ENCODE measurements at places on chromosomes 2 and 18. TPM values are rescaled to one million over a fixed set of nuclear protein-coding genes. Genes with fewer than 3 reads are reported as not detected.

Gene CAPN13
- 6.0 TPM for total RNA-seq

Gene NFATC1
- total RNA-seq: 4.2 TPM

Gene UGT1A4
- total RNA-seq: not detected

Gene HAAO
- 18.1 TPM for total RNA-seq

Gene SLC16A14
- total RNA-seq: 1.8 TPM

Gene ATP6V1B1
- total RNA-seq: 0.84 TPM

Gene TRABD2A
- total RNA-seq: 2.2 TPM

Gene DSG2
- total RNA-seq: 98.1 TPM

Gene GALNT5
- 16.3 TPM for total RNA-seq

Gene PKDCC
- 339 TPM for total RNA-seq

Gene SKOR2
- total RNA-seq: not detected

Gene GYPC
- total RNA-seq: 46.9 TPM

Gene SPC25
- total RNA-seq: 11.2 TPM

Gene UPP2
- 0.52 TPM for total RNA-seq

Gene CHRND
- total RNA-seq: not detected

Gene ORC2
- total RNA-seq: 18.1 TPM

- DNase-seq: no peak
Measured at GRCh38 chr2:173401716-173402326, 47.1 kb downstream of the CDCA7 start.

GRCh38 chr2:239151201-239152131 lies 249.4 kb downstream of the HDAC4 start:
- no peak for DNase-seq

- peak; percentile 20 for DNase-seq
Measured at GRCh38 chr18:25047983-25048382, 304.0 kb downstream of the ZNF521 start.

GRCh38 chr2:74181739-74182138 lies 3.1 kb upstream of the MOB1A start:
- DNase-seq: no peak

DNA sequence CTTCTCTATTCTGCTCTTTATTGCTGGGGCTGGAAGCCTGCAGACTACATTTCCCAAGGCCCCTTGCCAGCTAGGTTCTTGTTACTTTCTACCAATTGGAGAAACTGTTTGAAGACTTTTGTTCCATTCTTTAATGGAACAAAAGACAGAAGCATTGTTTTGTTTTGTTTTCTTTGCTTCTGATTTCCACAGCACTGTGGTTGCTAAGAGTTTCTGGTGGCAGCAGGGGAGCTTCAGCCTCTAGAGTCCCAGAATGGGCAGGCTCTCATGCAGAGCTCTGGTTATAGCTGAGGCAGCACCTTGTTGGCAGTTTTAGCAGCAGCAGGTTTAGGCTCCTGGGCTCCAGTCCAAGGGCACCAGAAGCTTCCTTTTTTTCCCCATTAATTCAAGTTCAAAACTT lies 234.3 kb downstream of the ETAA1 start:
- DNase-seq: no peak

GRCh38 chr18:34786162-34786741 lies 76.2 kb downstream of the DTNA start:
- no peak for DNase-seq

DNA sequence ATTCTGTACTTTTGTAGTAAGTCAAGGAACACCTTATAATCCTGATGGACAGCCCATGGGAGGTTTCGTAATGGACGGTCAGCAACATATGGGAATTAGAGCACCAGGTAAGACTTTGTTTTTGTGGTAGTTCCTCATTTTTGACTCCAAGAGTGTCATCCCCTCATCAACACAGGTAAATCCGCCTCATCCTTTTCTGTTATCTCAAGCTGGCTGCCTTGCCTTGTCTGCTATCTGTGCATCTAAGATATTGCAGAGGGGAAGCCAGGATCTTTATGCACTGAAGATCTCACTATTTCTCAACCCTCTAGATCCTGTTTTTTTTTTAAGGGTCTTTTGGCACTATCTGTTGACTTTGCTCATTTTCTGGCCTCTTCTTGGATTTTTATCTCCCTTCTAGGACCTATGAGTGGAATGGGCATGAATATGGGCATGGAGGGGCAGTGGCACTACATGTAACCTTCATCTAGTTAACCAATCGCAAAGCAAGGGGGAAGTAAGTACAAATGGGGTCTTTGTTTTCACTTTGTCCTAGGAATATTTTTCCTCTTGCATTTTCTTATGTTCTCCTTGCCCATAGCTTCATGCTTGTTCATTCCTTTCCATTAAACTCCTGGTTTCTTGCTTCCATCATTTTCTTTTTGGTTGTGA lies 133.8 kb downstream of the MEIS1 start:
- DNase-seq: no peak

GRCh38 chr2:200305797-200306195 lies 697 bp upstream of the SPATS2L start:
- peak; percentile 62 for DNase-seq

- DNase-seq: peak; percentile 90
Measured at GRCh38 chr2:120312860-120313694, 32.9 kb upstream of the INHBB start.

DNA sequence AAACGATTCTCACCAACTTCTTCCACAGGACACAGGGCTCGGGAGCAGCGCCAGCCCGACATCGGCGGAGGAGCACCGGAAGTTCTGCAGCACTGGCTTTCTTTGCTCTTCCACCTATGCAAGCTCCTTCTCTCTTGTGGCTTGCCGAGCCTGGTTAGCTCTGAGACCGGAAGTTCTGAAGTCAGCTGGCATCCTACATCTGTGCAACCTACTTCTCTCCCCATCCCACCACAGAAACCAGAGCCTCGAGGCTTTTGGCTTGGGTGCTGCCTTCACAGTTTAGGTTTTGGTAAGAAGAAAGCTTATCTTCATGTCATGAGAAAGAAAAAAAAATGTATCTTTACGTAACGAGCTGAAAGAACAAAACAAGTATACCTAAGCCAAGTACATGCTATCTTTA lies 111.7 kb downstream of the ANKRD44 start:
- no peak for DNase-seq

DNA sequence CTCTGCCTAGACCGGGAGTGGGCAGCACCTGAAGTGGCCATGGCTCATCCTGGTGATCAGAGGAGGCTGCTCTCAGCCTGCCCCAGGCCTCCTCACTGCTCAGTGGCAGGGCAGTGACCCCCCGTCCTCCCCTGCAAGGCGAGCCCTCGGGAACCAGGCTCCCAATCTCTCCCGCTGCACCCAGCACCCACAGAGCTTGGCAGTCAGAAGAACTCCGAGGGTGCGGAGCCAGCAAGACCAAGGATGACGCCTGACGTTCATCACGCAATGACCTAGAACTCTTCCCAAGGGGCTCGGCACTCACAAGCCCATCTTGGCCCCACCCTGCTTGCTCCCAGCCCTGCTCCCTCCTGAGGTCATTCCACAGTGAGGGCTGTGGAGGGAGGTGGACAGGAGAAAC lies 189.8 kb upstream of the SALL3 start:
- no peak for DNase-seq

DNA sequence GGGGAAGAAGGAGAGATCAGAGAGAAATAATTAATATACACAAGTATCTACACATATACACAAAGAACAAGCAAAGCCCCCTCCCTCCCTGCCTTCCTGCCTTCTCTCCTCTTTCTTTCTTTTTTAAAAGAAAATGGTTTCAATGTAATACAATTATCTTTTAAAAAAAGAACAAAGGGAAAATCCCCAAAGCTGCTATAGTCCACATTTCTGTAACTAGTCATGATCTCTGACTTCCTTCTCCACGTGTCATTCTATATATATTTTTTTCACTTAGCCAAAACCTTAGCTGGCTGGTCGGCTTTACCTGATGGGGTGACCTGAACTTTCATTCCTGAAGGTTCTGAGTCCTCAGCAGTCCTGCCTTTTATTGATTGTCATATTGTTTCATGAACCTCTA lies 44.3 kb downstream of the MAP3K20 start:
- no peak for DNase-seq

- DNase-seq: peak; percentile 81
Measured at GRCh38 chr2:72917138-72917876, at the start of gene EMX1. EMX1 (plus strand) TSS chr2:72917519; CDS start chr2:72917853, 334 bp downstream.

GRCh38 chr2:47312491-47312850 lies 90.5 kb upstream of the MSH2 start:
- DNase-seq: no peak

GRCh38 chr18:32771871-32772580 lies 797 bp downstream of the KLHL14 start:
- peak; percentile 35 for DNase-seq

GRCh38 chr2:60771508-60771907 lies 15.4 kb downstream of the PAPOLG start:
- DNase-seq: no peak

- no peak for DNase-seq
Measured at GRCh38 chr2:158179660-158180059, 78.0 kb downstream of the UPP2 start.
